ENCODE measurements at places on chromosomes 2 and 18. TPM values are rescaled to one million over a fixed set of nuclear protein-coding genes. Genes with fewer than 3 reads are reported as not detected.

Gene HMSD
- 0.40 TPM for total RNA-seq

Gene MOGAT1
- not detected for total RNA-seq

Gene ARMC9
- 23.4 TPM for total RNA-seq

Gene DYSF
- total RNA-seq: 13.0 TPM

Gene NEB
- under 0.01 TPM for total RNA-seq

Gene IL1A
- total RNA-seq: 0.11 TPM

Gene PLB1
- 1.3 TPM for total RNA-seq

Gene WDFY1
- total RNA-seq: 47.7 TPM

Gene FSHR
- total RNA-seq: not detected

Gene IL36G
- total RNA-seq: 0.62 TPM

All from PC-3 (cell line).